ENCODE measurements at places on chromosomes 2 and 18.

DNA sequence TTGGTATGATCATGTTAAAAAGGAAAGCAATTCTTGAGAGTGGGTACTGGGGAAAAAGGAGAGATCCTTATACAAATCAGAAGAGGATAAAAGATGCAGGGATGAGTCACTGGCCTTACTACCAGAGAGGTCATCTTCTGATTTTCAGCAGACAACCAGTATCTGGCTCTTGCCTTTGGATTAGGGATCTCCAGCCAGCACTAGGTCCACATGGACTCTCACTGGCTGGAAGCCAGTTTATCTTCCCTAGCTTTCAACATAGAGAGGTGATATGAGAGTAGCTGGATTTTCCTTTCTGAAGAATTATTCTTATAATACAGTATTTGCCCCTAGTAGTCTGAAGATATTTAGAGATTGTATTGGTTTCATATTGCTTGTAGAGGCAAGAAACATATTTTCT lies 30.2 kb downstream of the CERKL start:
- DNase-seq, result no peak

GRCh38 chr18:75360941-75361340 lies 66.6 kb downstream of the SMIM21 start:
- DNase-seq, result no peak

- no peak for DNase-seq
Measured at GRCh38 chr2:240591784-240592183, 5.2 kb downstream of the CAPN10 start.

GRCh38 chr2:23426263-23426905 lies 41.4 kb downstream of the KLHL29 start:
- DNase-seq, result peak; percentile 84

- DNase-seq, result no peak
Measured at GRCh38 chr2:139165041-139165440, 384.9 kb upstream of the NXPH2 start.
